ENCODE measurements at places on chromosomes 3 and 15.

DNA sequence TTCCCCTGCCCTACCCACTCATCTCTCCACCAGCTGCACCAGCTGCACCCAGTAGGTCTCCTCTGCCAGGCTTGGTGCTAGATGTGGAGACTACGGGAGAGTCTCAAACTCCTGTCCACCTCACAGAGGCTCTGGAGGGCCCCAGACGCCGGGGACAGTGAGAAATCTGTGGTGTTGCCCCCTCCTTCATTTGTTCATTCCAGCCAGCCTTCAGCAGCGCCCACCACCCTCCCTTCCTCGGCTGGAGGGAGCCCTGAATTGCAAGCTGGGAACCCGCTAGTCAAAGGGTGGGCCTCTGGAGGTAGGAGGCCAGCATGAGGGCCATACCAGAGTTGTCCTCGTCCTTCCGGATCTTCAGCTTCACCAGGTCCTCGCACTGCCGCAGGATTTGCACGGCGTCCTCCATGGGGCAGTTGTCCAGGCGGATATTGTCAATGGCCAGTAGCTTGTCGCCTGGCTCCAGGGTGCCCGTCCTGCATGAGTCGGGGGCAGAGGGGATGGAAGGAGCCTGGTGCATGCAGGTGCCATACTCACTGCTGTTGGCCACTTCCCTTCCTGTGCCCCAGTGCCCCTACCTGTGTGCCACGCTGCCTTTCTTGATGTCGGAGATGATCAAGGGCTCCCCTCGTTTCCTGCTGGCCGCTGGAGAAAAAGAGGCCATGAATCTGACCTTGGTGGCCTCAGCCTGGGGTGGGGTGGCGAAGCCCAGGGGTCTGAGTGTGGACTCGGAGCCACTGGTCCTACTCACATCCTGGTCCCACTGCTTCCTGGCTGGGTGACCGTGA, 29.1 kb downstream of the GRIP2 start:
- peak; percentile 71 for DNase-seq

- DNase-seq, result no peak
These were observed 171.8 kb downstream of the TMEM108 start for GRCh38 chr3:133209871-133210550.

GRCh38 chr15:72902245-72902918, 118.8 kb upstream of the ADPGK start:
- peak; percentile 92 for DNase-seq

DNA sequence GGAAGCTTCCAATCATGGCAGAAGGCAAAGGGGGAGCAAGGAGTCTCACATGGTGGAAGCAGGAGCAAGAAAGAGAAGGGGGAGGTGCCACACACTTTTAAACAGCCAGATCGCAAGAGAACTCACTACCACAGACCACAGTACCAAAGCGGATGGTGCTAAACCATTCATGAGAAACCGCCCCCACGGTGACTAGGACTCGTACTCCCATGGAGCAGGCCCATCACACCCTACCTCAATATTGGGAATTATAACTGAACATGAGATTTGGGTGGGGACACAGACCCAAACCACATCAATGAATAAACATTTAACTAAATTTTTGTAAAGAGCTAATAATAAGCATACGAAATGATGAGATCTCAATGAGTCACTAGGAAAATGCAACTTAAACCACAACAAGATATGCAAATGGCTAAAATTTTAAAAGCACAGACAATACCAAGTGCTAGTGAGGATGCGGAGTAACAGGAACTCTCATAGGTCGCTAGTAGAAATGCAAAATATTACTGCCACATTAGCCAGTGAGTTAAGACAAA, 10.0 kb downstream of the MRPS25 start:
- DNase-seq, result no peak

GRCh38 chr3:195466251-195466650, 23.4 kb upstream of the ACAP2 start:
- no peak for DNase-seq

GRCh38 chr3:189042832-189043231, 128.9 kb upstream of the TPRG1 start:
- DNase-seq, result no peak

- no peak for DNase-seq
These were observed 523.1 kb upstream of the FRG2C start for GRCh38 chr3:75140904-75141615.

DNA sequence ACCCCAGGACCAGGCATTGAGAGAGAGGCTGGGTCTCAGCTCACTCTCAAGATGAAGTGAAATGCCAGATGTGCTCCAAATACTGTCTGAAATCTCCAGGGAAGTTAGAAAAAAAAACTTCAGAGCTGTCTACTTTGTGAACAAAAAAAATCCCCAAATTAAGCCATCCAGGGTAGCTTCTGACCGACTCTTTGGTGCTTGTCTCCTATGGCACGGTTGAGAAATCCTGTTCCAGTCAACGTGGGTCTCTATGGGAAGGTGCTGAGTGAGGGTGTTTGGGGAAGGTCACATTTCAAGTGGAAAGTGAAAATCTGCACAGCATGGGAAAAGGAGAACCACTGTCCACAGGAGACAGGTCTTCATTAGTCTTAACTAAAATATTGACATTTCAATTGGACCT, 322.5 kb upstream of the CFAP20DC start:
- no peak for DNase-seq

DNA sequence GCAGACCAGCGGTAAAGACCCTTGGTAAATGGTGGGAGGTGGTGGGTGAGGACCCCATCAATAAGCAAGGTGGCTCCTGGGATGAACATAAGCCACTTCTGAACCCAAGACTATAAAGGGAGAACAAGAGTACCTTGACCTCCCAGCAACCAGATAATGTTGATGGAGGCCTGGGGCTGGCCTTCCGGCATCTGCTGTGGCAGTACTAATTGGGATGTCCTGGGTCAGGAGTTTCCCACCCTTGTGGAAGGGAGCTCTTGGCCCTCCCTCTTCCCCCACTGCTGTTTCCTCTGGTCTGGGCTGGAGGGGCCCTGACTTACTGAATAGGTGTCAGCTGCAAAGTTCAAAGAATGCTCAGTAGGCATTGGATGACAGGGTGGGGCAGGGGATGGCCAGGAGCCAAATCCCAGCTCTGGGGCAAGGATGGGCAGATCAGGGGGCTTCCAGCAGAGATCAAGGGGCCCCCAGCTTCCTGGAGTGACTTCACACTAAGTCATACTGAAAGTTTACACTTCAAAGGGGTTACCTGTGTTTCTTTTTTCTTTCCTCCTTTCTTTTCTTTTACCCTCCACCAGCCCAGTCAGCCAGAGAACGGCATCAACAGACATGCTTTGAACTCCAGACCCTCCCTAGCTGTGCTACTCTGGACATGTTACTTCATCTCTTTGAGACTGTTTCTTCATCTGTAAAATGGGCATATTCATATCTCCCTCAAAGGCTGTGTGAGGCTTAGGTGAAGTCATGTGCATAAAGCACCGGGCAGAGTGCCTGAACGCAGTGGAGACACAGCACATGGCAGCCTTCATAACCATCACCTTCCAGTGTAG, 1.5 kb downstream of the RBP1 start:
- DNase-seq, result no peak

DNA sequence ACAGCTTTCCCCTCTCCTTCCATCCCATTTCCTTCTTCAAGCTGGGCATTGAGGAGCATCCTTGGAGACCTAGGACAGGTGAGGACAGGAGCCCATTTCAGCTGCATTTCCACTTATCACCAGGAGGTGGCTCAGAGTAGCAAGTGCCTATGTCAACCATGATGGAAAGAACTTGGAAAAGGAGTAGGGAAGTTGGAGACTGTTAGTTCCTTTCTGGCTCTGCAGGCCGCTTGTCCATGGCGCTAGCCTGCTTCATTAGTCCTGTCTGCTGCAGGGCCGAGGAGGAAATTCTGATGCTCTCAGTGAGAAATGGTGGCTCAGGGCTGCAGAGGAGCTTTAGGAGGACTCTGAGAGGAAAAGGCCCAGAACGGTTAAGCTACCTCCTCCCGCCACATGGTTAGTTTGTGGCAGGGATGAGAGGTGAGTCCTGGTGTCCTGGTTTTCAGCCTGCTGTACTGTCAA, 7.0 kb upstream of the CD276 start:
- DNase-seq, result no peak

DNA sequence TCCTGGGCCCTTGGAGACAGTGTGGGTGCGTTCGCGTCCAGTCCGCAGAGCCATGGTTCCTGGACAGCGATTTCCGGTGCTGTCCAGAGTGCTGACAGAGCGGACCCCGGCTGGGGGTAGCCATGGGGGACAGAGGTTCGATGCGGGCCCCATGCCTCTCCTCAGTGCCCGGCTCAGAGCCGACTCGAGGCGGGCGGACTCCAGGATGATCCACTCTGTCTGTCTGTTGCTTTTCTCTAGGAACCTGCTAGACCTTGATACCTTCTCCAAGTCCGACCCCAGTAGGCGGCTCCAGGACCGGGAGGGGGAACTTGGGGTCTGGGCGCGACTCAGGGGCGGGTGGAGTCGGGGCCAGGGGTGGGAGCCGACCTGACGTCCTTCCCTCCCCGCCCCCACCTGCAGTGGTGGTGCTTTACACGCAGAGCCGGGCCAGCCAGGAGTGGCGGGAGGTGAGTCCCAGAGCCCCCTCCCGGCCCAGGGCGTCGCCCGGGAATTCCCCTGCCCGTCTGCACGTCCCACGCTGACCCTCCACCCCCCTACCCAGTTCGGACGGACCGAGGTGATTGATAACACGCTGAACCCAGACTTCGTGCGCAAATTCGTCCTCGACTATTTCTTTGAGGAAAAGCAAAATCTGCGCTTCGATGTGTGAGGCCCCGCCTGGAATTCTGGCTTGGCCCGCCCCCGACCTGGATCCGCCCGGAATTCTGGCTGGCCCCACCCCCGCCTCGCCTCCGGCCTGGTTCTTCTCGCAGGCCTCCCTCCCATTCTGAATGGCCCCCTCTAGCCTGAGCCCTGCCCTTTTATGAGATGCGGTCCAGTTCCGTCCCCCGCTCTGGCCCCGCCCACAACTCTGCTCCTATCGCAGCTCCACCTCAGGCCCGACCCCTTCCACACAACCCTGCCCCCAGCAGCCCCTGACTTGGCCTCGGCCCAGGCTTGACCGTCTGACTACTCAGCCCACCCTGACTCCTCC, 1.0 kb downstream of the CPNE9 start:
- DNase-seq, result peak; percentile 83
